ENCODE measurements at places on chromosomes 1 and 21.

DNA sequence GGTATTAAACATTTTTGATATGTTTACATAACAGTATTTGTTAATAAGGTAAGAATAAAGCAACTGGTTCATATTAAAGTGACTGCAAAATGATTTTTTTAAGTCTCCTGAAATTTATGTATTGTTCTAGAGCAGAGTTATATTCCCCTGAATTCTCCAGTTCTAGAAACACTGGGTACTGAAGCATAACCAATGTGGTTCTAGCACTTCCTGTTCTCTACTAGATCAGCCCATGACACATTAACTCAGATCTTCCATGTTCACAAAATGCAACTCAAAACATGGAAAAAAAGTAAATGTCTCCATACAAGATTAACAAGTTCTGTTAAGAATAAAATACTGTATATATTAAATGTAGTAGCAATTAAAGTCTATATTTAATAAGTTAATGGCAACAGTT, 3.9 kb downstream of the NEGR1 start:
- DNase-seq, result no peak

DNA sequence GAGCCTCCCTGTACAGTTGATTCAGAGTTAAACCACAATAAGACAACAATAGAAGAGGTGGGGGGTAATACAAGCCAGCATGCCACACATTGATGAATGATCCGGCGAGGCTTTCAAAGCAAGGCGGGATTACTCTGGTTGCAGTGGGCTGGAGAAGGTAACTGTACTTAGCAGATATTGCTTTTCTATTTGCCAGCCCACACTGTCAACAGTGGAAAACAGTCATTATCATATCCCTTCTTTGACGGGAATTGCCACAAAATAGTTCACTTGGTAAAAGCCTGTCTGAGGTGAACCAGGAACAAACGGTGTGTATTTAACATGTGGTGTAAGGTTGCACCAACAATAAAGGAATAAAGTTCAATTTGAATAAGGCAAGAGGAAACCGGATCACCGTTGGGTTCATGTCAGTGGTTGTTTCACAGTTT, 5.8 kb upstream of the KCNJ15 start:
- no peak for DNase-seq

GRCh38 chr1:230807029-230807428, 59.8 kb downstream of the CAPN9 start:
- peak; percentile 95 for DNase-seq

DNA sequence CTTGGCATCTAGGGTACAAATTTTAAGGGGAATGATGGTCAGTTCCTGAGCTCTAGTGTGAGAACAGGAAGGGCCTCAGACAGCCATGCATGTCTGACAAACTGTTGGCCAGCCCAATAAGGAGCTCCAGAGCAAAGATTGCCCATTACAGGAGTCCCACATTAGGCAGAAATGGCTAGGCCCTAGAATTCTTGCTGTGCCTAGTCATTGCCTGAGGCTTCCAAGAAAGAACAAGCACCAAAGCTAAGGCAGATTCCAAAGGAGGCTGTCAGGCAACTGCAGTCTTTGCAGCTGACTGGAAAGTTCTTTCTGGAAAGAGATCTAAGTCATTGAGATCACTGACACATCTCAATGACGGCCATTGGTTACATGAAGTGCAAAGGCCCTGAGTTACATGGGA, 3.9 kb upstream of the STIL start:
- DNase-seq, result no peak

DNA sequence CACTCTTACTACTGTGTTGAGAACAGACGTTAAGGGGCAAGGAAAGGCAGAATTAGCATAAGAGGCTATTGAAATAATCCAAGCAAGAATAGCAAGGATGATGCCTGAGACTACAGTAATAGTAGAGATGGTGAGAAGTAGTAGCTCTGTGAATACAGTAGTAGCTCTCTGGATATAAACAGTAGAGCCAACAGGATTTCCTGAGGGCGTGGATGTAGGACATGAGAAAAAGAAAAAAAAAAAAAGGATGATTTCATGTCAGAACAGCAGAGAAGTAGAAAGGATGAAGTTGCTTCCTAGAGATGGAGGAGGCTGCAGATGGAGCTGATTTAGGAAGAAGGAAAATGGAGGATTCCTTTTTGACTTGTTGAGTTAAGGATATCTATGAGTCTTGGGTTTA, 112.3 kb downstream of the OMA1 start:
- DNase-seq, result no peak

DNA sequence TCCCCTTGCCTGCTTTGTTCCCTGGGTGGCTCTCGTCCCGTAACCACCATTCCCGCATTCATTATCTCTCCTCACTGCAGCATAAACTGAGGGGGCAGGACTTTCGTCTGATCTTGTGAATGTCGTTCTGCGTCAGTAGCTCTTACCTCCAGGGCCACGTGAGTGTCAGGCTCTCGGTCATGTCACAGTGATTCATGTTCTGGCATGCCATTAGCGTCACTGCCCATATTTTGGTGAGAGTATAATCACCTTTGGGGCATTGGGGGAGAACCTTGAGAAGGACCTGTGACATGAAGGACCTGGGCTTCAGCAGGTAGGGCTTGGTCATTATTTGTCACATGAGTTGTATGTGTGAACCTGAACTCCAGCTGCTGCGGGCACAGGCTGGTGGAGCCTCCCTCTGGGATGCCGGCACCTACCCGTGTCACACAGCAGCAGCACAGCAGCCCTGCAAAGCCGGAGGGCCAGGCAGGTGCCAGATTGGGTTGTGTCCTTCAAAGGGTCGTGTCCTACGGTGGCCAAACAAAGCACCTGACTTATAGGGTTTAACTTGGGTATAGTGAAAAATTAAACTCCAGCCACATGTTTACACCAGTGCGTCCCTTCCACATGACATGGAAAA, 68.5 kb downstream of the BACE2 start:
- DNase-seq, result no peak

DNA sequence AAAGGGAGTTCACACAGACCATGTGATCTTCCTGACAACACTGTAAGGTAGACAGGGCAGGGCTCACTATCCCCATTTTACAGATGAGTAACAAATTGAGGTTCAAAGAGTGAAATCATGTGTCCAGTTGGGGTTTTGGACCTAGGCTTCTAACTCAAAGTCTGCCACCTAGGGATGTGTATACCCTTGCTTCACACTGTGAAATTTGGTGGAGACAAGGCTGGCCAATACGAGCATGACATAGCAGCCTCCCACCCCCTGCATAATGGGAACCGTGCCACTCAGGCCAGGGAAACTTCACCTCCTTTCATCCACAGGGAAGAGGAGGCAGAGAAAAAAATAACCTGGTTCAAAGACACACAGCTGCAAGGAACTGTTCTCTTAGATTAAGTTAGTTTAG, 6.8 kb downstream of the IQGAP3 start:
- no peak for DNase-seq

GRCh38 chr1:112358798-112359408, 37.1 kb upstream of the CTTNBP2NL start:
- no peak for DNase-seq

- no peak for DNase-seq
Measured at GRCh38 chr1:206600527-206600926, 11.7 kb downstream of the EIF2D start.

- DNase-seq, result no peak
Measured at GRCh38 chr1:233738396-233738795, 124.5 kb downstream of the KCNK1 start.

- no peak for DNase-seq
Measured at GRCh38 chr1:44820328-44821239, 12.3 kb downstream of the BTBD19 start.

- no peak for DNase-seq
Measured at GRCh38 chr21:17492415-17493168, 20.3 kb upstream of the CXADR start.

- DNase-seq, result no peak
Measured at GRCh38 chr1:29782846-29783507, 546.7 kb downstream of the PTPRU start.

DNA sequence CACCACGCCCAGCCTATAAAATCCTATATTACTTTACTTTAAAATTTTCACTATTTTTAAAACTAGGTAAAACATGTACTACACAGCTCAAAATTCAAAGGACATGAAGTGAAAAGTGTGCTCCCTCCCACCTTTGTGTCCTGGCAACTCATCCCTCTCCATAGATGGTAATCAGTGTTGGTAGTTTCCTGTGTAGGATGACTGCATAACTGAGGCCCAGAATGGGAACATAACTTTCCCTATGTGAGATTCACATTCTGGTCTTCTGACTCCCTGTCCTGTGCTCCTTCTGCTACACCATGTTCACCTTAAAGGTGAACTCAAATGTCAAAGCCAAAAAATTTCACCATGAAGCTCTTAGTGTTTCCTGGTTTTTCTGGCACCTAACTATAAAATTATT, 39.3 kb downstream of the XKR8 start:
- no peak for DNase-seq

GRCh38 chr1:33168556-33169289, 13.1 kb downstream of the TRIM62 start:
- no peak for DNase-seq

DNA sequence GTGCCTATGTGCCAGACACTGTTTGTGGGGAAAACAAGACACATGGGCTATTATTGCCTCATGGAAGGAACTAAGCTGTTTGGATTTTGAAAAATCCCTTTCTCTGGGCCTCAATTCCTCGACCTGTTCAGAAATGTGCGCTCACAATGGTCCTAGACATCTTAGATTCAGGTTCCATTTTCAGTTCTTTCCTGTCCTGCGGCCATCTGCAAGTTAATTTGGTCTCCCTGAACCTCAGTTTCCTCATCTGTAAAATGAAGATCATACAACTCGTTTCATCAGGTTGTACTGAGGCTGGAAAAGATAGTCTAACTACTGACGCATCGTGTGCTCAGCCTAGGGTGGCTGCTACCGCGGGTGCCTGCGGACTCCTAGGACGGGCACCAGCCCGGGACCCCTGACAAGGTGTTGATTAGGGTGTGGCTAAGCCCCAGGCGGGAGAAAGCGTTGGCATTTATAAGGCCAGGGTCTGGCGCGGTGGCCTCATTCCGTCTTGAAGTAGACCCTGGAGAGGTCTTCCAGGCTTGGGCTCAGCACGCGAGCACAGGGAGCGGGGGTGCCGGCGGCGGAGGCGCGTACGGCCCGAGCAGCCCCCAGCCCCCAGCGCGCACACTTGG, 493 bp upstream of the ELOA start:
- DNase-seq, result no peak

DNA sequence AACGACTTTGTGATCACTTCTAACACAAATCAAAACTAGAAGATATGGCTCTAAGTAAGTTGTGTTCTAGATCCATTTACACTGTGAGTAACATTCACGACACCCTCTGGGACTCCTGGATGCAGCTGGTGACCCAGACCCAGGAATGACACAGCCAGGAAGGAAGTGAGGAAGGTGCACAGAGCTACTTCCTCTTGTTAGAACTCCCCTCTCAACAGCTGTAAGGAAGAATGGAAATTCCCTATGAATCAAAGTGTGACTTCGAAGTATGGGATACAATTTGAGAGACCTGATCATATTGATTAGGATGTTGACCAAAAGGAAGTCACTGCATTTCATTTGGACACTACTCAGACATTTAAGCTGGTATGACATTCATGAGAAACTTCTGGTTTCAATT, 185.3 kb downstream of the NRIP1 start:
- DNase-seq, result no peak

DNA sequence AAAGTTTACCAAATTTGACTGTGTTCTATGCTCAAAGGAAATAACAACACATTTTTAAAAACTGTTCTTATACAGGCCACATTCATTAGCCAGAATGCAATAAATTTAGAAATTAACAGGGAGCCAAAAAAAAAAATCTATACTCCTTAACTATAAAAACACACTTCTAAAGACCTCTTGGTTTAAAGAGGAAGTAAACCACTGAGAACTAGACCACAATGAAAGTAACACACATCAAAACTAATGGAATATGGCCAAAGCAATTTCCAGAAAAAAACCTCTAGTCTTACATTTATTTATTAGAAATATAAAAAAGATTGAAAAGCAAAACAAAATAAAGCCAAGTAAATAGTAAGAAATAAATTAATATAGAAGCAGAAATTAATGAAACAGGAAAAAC, 48.9 kb upstream of the GADD45A start:
- DNase-seq, result no peak

Data from amygdala (tissue), 56 donors.